T-helper 2 cell (primary cell): ENCODE measurements at places on chromosomes 11 and 22.

- no peak for DNase-seq
Observed at GRCh38 chr11:25485315-25485714, 846.6 kb upstream of the ANO3 start.

DNA sequence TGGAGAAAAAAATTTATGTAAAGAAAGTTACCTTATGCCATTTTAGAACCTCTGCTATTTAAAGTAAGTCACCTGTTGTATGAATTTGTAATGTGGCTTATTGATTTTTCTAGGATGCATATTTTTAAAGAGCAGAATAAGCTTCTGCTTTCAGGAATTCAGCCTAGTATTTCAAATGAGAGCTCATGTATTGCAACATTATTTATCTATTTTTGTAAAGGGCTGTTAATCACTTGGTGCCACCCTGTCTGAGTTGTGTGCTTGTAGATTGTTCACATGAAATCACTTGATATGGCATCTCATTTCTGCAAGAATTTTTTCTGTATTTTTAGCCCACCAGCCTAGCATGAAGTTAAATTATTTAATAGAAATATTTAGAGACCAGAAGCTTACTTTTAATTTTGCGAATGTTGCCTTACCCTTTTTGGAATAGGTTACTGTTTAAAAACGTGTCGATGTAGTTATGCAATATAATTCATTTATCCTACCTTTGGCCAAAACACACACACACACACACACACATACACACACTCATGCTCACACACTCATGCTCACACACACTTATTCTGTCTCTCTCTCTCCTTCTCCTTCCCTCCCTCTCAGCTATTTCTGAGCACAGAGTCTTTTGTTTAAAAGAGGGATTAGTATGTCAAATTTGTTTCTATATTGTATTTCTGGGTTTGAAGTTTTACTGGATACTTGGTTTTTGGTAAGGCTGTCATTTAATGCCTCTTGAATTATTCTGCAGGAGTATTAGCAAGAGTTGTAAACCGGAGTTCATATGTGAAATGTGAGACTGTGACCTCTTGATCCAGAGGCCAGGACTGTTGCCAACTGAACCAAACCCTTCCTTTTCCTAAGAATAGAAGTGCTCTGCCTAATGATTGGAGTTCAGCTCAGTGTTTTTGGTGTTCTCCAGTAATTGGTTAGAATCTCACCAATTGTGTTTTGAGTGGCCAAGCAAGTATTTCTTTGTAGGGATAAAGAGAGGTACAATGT, 34.4 kb downstream of the YAP1 start:
- no peak for DNase-seq

DNA sequence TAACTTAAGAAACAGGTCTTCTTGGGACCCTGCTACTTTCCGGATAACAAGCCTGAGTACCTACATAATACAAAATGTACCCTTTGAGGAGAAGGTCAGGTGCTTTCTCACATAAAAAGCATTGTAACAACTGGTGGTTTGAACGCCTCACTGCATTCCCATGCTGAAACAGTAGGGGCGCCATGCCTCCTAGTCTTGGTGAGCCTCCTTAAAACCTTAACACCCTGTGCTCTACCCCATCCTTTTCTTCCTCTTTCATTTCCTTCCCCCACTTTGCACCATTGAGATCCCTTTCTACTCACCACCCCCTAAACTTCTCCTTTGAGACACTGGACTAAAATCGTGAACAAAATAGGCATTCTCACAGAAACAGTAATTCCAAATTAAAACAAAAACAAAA, 729.3 kb downstream of the NTM start:
- DNase-seq, result peak; percentile 23

DNA sequence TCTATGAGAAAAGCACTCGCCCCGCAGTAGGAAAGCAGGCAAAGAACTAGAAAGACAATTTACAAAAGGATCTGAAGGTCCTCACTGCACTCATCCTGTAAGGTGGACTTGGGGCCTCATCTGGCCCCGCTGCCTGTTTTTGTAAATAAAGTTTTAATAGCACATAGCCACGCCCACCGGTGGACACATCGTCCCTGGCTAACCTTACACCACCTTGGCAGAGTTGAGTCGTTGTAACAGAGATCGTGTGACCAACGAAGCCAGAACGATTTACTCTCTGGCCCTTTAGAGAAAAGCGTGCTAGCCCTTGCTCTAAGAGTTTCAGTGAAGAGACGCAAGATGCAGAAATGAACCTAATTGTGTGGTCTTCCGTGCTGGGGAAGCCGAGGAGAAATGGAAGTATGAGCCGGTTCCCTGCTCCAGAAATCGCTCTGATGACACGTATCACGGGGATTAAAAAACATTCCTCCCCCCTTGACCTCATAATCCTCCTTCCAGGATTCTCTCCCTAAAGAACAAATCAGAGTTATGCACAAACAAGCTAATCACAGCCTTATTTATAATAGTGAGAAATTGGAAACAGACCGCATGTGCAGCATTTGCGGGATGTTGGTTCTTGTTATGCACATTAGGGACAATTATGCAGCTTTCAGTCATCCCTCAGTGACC, 80.1 kb downstream of the CDKN1C start:
- no peak for DNase-seq

GRCh38 chr22:24723111-24723510, 51.4 kb downstream of the PIWIL3 start:
- DNase-seq, result no peak

GRCh38 chr22:28822930-28823551, 22.7 kb upstream of the XBP1 start:
- no peak for DNase-seq

DNA sequence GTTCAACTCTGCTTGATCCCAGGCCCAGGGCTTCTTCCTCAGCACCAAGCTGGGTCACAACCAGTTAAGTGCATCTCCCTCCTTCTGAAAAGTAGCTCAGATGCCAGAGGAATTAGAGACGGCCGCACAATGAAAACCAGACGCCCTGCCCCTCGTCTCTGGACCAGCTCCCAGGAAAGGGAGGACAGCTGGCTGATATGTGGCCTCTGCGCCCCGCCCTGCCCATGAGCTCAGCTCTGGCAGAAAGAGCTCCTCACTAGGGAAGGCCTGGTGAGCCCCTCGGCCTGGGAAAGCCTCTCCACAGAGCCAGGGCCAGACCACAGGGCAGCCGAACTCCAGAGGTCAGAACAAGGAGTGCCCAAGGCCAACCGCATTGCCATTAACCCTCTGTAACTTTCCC, 18.1 kb upstream of the SCGB1A1 start:
- no peak for DNase-seq

DNA sequence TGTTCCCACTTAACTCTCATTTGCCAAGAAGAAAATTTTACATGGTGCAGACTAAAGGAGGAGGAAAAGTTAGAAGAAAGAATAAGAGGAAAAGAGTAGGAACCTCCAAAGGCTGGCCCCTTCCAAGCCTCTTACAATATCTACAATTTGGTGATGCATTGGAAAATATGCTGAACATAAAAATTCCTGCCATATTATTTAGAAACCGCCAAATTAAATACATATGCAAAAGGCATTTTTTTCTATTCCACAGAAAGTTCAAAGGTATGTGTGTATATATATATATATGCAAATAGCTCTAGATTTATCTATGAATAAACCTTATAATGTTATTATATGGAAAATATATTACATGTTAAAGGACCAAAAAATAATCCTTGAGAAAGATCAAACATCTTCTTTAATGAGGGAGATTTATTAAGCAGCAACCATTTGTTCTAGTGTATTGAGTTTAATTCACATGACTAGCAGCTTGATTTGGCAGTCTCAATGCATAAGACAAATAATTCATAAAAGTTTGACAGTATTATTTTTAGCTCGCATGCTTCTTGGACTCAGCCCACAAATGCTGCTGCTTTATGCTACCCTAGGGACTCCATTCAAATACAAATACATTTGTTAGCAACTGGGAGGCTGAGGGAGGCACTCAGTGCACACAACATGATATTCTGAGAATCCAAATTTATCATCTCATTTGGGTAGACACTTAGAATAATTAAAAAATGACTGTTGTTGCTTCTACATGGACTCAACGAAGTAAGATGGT, 184.9 kb downstream of the SBF2 start:
- no peak for DNase-seq

DNA sequence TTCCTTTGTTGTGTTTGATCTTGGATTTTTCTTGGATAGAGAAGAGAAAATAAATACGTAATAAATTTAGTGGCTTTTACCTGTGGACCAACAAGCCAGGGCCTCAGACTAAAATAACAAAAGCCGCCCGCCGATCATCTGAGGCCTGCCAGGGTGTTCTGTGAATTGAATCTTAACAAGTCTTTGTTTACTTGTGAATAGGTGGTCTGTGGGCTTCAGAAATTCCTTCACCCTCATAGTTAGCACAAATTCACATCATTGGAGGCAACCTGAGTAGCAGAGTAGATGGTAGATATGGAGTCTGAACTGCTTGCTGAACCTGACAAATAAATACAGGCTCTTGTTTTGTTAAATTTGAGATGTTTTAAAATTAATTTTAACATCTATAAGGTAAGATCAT, 176.3 kb upstream of the MTNR1B start:
- DNase-seq, result no peak

DNA sequence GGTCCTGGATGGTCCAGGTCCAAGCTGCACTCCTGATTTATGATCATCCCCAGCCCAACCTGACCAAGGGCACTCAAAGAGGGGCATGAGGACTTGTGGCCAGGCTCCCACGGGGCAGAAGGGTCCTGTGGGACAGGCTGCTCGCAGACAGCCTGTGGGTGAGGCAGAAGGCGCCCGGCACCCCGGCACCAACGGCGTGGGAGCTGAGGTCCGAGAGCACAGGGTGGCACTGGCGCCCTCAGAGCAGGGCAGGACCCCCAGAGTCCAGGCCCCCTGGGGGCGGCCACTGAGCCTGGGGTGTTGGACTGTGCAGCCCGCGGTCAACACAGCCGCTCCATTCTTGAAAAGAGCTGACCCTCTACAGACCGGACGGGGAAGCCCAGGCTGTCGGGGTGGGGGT, 3.3 kb downstream of the IL17REL start:
- DNase-seq, result no peak

GRCh38 chr11:121890946-121891515, 225.0 kb downstream of the BLID start:
- no peak for DNase-seq

DNA sequence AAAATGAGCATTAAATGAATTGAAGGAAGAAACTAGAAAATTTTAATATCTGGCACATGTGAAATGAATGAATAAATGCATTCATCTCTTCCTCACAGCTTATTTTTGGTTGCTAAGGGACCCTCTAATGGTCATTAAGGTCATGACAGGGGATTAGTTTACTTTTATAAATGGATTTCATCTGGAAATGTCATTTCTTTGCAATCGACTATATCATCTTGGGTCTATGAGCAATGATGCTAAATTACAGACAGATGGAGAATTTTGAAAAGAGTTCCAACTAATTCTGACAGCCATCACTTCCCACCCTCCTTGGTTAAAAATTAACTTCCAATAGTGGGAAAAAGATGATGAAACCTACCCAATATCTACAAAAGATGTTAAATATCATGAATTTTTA, 98.0 kb downstream of the KIF18A start:
- DNase-seq, result no peak

DNA sequence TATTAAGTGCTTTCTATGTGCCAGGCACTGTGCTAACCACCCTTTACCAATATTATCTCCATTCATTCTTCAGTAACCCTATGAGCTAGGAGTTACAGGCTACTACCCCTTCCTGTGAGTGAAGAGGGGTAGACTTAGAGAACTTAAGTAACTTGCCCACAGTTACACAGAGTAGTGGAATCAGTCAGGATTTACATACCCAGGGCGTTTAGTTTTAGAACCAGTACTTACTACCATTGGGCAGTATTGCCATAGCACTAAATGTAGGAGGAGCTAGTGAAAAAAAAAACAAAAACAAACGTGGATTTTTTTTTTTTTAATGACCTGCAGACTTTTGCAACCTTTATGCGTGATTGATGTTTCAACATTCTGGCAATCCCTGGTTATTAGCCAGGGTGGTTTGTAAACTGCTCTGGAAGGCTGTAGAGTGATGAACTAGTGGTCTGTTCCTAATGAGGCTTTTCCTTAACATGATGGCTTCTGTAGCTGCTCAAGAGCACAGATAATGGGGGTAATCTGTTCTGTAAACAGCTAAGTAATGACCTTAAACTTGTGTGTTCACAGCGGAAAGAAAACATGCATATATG, 11.4 kb downstream of the TBCEL start:
- DNase-seq, result no peak

DNA sequence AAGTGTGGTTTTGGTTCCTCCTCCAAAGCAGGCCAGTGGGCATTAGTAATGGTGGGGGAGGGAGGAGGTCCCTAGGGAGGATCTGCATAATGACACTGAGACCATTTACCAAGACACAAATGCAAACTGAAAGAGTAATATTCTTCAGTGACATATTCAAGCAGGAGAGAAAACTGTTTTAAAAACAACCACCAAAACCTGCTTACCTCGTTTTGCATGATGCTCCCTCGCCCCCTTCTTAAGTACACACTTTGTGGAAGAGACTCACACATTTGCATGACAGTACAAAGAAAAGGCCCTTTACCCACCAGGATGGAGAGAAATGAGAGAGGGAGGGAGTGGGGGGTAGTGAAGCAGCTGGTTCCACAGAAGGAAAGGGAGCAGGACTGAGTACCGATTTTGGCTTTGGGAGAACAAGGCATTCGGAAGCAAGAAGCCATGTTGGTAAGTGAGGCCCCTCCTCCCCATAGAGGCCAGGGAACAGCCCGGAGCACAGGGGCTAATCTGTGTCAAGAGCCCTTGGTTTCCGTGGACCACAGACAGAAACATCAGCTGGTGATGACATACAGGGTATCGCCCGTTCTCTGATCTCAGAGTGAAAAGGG, 13.0 kb upstream of the OPCML start:
- no peak for DNase-seq

DNA sequence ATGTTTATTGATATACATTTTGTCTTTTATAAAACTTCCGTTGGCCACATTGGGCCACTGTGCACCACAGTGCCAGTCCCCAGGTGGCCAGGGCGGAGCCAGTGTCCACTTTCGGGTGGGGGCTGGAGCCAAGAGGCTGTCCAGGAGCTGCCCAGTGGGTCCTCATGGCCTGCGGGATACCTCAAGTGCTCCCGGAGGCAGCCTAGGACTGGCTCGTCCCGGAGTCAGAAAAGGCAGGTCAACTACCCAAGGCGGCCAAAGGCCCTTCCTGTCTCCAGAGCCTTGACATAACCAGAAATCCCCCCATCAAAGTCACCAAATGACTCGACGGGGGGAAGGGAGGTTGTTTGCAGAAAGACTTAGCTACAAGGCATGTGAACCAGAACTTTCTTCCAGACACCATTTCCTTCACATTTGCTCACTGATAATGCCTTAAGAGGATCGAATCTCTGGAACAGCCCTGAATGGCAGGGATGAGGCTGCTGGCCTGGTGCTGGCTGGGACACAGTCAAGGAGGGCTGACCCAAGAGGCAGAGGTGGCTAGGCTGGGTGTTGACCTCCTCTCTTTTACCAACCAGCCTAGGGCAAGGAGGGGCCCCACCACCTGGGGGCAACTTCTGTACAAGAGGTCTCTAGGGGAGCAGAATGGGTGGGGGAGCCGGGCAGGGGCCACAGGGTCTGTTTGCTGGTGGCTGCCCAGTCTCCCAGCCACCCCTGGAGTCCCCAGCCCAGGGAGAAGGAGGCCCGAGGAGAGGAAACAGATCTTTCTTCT, 8.4 kb downstream of the MRGPRF start:
- no peak for DNase-seq
